Activated CD4-positive, alpha-beta memory T cell treated with anti-CD3 and anti-CD28 coated beads for 36 hours (primary cell): ENCODE measurements at places on chromosomes 4 and X. TPM values are rescaled to one million over a fixed set of nuclear protein-coding genes. Genes with fewer than 3 reads are reported as not detected.
A peak's percentile ranks its signal among the peaks of the same experiment; 100 is the strongest.

The NAA11 gene
- not detected for total RNA-seq

The ASB5 gene
- total RNA-seq = not detected

The ARX gene
- not detected for total RNA-seq

The ZNF182 gene
- total RNA-seq = 6.5 TPM

DNA sequence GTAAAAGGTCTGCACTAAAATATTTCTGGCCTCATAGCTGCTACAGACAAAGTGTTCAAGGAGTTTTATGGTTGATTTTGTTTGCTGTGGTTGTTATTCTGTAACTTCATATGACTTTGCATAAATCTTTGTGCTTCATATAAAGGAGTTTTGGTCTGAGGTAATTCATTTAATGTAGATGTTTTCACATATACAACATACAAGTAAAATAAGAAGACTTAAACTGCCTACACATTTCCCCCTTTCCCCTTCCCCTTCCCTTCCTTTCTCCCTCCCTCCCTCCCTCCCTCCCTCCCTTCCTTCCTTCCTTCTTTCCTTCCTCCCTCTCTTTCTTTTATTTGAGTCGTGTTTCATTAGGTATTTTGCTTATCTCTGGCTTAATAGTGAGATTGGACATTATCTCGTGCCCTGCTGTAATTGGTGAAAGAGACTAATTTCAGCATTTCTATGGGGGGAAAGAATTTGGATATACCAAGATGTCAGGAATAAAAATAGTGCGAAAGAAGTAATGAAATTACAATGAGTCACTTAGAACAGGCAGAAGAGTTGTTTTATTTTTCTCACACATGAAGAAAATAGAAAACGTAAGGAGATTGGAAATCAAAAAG, 144.9 kb upstream of the MAD2L1 start:
- H3K4me1 ChIP-seq = no peaks in the 10 kb centered on the region
- no peak overlapping the region for H3K4me3 ChIP-seq
- no peak overlapping the region for H3K27ac ChIP-seq
- no peaks in the 10 kb centered on the region for H3K36me3 ChIP-seq
- no peak for DNase-seq
- no peaks in the 10 kb centered on the region for H3K27me3 ChIP-seq

DNA sequence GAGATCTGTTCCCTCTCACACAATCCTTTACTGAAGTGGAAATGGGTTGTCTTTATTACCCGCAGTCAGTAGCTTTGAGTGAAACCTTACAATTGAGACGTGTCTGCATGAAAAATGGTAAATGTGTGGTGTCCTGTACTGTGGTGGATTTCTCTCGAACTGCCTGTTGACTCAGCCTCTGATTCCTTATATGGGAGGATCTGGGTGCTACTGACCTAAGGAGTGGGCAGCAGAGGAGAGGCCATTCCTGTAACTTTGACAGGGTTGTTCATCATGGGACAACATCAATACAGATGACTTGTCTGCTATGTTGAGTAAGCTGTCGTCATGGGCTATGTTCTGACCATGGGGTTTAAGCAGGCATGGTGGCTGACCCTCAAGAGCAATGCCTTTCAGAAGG, 159.6 kb upstream of the WDR1 start:
- H3K36me3 ChIP-seq = no peaks in the 10 kb centered on the region
- peaks cover 4% of the 10 kb centered on the region for H3K4me1 ChIP-seq
- DNase-seq = no peak

- no peak overlapping the region for H3K27ac ChIP-seq
- no peaks in the 10 kb centered on the region for H3K27me3 ChIP-seq
- no peak for DNase-seq
- H3K36me3 ChIP-seq = no peaks in the 10 kb centered on the region
- H3K4me3 ChIP-seq = no peak overlapping the region
Measured at GRCh38 chr4:43282534-43282933, 390.0 kb downstream of the GRXCR1 start.

DNA sequence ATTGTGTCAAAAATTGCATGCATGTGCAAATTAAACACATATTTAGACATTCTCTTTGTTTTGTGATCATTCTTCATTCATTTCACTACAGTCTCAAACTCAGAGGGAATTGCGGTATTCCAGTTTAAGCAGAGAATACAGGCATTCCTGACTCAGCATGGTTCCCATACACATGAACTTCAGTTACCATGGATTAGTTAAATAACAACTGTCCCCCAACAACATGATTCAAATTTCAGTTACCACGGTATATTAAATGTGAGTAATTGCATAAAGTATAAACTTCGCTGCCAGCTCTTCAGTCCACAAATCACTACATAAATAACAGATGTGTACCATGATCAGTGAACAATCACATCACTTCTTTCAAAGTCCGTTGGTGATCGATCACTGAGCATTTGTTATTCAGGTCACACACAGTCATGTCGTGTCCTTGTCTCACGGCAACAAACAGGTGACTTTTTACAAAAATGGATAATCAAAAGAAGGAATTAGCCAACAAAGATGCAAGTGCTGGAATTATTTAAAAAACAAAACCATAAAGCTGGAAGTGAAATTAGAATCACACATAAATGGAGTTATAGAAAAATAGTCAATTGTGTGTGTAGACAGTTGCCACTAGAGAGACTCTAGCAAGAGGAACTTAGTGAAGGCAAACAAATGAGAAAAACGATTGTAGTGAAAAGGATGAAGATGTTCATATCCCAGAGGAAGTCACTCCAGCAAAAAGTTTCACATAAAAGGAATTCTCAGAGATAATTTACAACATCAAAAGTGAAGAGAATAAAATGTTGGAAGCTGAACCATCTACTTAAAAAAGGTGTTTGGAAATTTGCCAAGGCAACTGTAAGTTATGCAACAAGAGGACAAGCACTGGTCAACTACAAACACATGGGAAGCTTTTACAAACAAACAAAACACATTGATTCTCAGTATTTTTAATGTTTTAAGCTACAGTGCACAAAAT, 138.6 kb upstream of the SMARCAD1 start:
- H3K36me3 ChIP-seq = no peaks in the 10 kb centered on the region
- no peaks in the 10 kb centered on the region for H3K27me3 ChIP-seq
- no peak overlapping the region for H3K4me3 ChIP-seq
- no peak overlapping the region for H3K27ac ChIP-seq
- no peak for DNase-seq

DNA sequence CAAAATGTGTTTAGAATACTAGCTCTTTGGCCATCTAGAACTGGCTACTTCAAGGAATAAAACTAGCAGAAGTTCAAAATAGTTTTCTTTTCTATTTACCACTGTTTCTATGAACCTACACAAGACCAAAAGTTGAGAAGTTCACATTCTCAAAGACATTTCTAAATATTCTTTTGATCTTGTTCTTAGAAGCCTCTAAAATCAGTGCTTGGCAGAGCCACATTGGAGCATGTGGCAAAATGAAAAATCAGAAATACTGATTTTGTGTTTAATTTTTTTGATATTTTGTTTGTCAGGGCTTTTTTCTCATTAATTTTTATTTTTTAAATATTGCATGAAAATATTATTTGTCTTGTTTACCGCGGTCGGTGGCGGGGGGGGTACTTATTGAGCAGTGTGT, 853.8 kb upstream of the INTU start:
- H3K27ac ChIP-seq = no peak overlapping the region
- H3K27me3 ChIP-seq = no peaks in the 10 kb centered on the region
- H3K4me3 ChIP-seq = no peak overlapping the region
- no peak for DNase-seq
- no peaks in the 10 kb centered on the region for H3K36me3 ChIP-seq

DNA sequence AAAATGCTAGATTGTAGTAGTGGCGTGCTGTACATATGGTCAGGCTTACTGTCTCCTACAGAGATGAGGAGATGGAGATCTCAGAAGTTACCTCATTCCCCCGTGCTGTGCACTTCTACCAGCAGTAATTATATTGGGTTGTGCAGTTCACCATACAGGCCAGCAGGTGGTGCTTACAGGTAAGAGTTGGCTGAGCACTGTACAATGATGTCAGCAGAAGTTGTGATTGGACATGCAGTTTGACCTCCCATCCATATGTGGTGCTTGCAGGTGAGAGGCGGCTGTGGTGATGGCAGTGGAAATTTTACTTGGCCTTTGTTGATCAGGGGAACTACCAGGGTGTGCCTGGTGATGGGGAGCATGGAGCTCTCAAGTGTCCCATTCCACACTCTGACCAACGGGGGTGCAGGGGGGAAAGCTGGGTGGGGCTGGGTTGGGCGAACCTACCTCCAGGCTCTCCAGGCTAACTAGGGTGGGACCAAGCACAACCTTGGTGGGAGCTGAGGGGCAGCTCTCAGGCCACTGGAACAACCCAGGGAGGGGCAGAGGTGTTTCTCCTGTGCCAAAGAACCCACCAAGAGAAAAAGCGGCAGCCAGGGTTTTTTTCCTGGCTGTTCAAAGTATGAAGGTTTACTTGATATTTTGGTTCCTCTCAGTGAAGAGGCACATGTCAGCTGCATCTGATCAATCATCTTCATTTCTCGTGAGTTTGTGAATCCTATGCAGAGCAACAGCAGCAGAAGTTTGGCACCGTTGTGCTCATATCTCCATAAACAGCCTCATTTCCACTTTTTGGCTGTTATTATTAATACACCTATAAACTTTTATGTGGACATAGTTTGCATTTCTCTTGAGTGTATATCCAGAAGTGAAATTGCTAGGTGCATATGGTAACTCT, 73.8 kb upstream of the FREM3 start:
- H3K27me3 ChIP-seq = peaks cover 3% of the 10 kb centered on the region
- H3K4me3 ChIP-seq = no peak overlapping the region
- H3K4me1 ChIP-seq = no peaks in the 10 kb centered on the region
- no peaks in the 10 kb centered on the region for H3K36me3 ChIP-seq
- peak; percentile 50 for DNase-seq

- H3K4me3 ChIP-seq = no peak overlapping the region
- H3K4me1 ChIP-seq = no peaks in the 10 kb centered on the region
- no peaks in the 10 kb centered on the region for H3K36me3 ChIP-seq
- DNase-seq = no peak
Measured at GRCh38 chrX:32084757-32085156, 1012.9 kb upstream of the FTHL17 start.

DNA sequence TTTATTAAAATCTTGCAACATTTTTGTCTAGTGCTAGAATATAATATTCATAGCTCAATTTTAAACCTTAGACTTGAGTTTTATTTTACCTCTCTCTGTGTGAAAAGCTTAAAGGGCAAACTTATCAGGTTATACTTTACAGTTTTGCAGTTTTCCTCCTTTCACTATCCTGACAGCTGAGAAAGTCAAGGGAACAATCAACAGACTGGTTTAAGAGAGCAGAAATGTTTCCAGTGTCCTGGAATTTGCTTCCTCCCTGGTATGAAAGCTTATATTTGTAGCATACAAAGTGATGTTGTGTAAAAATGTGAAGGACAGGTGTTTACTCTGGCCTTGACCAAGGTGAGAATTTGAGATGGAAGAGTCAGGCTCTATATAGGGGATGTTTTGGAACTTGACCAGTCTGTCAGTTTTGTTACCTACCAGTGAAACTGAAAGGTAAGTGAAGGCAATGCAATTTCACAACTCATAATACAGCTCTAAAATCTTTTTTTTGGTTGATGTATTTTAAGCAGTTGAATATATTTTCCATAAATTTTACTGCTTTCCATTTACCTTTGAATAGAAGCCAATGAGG, 64.6 kb downstream of the FHIP1A start:
- no peaks in the 10 kb centered on the region for H3K36me3 ChIP-seq
- H3K27me3 ChIP-seq = peaks cover 5% of the 10 kb centered on the region
- H3K4me3 ChIP-seq = no peak overlapping the region
- H3K27ac ChIP-seq = no peak overlapping the region
- H3K4me1 ChIP-seq = no peaks in the 10 kb centered on the region

GRCh38 chrX:148713981-148714380, 213.6 kb downstream of the AFF2 start:
- H3K27me3 ChIP-seq = no peaks in the 10 kb centered on the region
- H3K36me3 ChIP-seq = no peaks in the 10 kb centered on the region
- no peak for DNase-seq
- H3K4me1 ChIP-seq = no peaks in the 10 kb centered on the region
